ENCODE measurements at places on chromosomes 3 and 15. TPM values are rescaled to one million over a fixed set of nuclear protein-coding genes. Genes with fewer than 3 reads are reported as not detected.

DNA sequence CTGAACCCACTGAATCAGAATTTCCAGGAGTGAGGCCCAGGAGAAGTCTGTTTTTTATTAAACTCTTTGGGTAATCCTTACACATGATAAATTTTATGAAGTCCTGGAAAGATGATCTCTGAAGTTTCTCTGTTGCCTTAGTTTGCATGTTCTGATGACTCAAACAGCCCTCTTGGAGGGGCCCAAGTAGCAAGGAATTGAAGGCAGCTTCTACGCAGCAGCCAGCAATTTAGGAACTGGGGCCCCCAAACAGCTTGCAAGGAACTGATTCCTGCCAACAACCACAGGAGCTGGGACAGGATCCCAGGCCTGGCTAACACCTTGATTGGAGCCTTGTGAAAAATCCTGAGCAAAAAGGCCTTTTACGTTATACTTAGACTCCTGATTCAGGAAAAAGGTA lies 5.4 kb upstream of the ACP3 start:
- DNase-seq, result no peak

GRCh38 chr3:139764936-139765335 lies 87.2 kb upstream of the NMNAT3 start:
- no peak for DNase-seq

ACP3 gene
- not detected for total RNA-seq

DNA sequence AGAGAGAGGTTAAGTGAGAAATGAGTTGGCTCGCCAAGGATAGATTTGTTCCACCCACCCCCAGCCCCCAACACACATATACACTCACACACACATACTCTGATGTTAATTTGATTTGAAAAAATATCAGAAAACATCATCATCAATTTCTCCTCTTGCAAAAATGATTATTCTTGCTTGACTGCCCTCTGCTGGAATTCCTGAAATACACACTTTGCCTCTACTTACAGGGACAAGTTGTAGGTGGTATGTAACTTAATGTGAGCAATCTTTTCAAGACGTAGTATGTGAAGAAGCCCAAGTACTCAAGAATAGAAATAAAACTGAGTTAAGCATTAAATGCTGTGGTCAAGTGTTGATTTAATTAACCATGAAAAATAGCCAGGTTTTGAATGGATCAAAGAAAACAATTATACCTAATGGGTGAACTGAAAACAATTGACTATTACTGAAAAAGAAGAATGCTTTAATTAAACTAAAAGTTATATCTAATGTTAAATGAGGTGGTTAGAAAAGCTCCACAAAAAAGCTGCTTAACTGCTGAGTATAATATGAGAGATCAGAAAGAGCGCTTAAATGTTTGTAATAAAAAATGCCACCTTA lies 46.6 kb upstream of the MDFIC2 start:
- no peak for DNase-seq

DNA sequence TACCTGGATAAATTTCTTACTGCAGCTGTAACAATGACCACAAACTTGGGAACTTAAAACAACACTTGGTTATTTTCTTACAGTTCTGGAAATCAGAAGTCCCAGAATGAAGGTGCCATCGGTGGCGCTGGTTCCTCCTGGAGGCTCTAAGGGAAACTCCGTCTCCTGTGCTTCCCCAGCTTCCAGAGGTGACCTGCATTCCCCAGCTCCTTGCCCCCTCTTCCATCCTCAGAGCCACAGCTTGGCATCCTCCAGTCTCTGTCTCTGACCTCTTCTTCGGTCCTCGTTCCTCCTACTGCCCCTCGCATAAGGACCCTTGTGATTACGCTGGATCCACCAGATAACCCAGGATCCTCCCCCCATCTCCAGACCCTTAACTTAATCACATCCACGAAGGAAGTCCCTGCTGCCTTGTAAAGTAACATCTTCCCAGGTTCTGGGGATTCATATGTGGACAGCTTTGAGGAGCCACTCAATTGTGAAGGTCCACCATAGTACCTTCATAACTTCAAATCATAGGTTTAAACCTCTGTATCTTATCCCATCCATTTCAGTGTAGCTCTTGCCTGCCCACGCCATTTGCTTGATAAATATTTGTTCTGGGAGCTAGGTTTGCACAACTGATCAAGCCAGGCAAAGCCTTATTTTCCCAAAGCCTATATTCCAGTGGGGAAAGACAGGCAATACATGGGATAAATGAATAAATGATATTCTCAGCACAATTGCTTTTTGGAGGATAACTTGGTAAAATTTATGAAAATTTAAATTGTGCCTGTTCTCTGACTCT lies 34.8 kb downstream of the KLF15 start:
- DNase-seq, result no peak

DNA sequence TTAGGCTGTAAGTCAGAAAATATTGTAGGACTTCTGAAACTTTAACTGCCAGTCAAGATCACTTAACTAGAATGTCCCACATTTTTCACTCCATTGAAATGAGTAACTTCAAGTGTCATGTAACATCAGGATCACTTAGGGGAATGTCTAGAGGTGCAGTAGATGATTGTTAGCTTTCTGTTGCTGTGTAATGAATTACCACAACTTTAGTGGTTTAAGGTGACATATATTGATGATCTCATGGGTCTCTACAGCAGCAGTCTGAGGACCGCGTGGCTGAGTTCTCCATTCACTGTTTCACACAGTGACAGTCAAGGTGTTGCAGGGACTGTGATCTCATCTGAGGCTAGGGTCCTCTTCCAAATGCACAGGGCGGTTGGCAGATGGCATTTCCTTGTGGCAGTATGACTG lies 82.7 kb downstream of the SLC25A26 start:
- DNase-seq, result no peak

KBTBD13 gene
- not detected for total RNA-seq

STAC gene
- total RNA-seq, result 6.5 TPM

GRCh38 chr3:186094696-186095425 lies 14.0 kb downstream of the ETV5 start:
- DNase-seq, result no peak

GRCh38 chr3:113265231-113265630 lies 53.9 kb downstream of the BOC start:
- no peak for DNase-seq

GRCh38 chr15:79154483-79155135 lies 64.0 kb upstream of the RASGRF1 start:
- DNase-seq, result no peak

All from frontal cortex (tissue), 4 donors.